ENCODE measurements at places on chromosomes 16 and 17. TPM values are rescaled to one million over a fixed set of nuclear protein-coding genes. Genes with fewer than 3 reads are reported as not detected.

DNA sequence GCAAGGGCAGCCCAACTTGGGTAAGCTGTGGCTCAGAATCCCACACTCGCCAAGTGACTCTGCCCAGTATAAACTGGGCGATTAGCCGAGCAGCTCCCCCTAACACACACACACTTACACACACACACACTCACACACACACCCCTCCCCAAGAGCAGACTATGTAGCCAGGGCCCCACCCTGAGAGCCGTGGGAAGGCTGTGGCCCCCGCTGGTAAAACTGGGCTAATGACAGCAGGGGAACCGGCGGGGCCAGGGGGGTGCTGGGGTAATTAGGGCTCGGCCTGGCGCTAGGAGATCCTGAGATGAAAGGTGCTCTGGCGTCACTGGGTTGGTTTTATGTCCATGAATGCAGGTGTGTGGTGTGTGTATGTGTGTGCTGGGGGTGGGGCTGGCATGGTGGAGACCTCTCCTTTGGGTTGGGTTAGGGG, 1.1 kb upstream of the THRA start:
- DNase-seq = no peak

DNA sequence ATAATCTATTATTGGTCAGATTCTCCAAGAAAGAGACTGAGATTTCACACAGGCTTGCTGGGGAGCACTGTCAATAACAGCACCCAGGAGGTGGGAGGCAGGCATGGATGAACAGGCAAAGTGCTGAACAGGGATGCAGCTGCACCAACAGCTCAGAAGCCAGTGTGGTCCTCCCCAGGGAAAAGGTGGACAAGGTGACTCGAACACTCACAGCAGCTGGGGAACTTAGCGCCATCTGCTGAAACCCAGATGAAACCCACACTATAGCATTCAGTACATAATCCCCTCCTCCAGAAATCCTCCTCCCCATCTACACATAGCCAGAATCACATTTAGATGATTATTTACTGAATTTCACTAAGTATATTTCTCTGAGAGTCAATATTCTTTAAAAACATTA, 255.2 kb upstream of the WSB1 start:
- DNase-seq = no peak

The RAB37 gene
- 0.57 TPM for total RNA-seq

DNA sequence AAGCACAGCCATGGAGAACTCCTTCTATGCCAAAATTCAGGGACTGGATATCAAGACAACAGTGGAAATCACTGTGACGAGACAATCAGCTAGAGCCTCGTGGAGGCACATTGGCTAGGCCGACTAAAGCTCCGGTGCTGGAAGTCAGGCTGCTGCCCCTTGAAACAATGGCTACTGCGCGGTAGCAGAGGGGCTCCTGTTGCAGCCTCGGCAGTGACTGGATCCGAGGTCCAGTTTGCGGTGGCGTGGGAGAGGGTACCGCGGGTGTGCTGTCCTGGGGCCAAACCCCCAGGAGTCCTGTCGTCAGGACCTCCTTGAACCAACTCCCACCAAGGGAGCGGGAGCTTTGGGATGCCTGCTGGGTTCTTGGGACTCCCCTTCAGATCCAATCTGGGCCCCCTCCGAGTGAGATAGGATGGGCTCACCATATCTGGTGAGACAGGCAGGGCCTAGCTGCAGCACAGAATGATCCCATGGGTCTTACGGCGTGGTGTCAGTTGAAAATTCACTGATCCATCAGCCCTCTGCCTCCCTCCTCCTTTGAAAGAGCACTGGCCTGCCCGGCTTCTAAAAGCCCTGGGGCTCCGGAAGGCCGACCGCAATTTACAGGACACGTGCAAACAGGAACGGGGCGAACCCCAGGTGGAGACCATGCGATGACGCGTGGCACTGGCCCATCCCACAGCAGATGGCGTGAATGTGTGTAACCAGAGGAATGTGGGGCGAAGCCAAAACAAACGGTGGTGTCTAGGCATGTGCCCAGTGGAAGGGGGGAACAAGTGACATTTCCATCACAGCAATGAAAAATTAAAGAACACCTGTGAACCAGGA, 15.8 kb upstream of the KCNJ18 start:
- no peak for DNase-seq

All from myocyte (in vitro differentiated cells).